ENCODE measurements at places on chromosomes 6 and 20.

DNA sequence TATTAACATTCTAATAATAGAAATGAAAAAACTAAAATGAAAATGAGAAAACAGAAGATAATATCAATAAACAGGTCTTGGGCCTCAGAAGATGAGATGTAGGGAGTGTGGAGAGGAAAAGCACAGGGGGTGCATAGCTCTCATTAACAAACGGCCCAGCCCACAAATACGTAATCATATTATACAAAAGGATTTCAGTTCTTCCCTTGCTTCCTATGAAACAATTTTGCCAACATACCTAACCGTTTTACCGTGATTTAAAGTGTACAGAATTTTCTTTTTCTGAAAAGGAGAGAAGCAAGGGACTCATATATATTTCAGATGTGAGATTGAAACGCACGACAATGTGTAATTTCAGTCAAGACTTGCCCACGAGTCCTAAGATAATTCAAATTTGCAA is 136.0 kb downstream of the HFE start:
- DNase-seq, result no peak

- no peak for DNase-seq
Observed at GRCh38 chr6:46040288-46040687, 24.6 kb upstream of the CLIC5 start.

DNA sequence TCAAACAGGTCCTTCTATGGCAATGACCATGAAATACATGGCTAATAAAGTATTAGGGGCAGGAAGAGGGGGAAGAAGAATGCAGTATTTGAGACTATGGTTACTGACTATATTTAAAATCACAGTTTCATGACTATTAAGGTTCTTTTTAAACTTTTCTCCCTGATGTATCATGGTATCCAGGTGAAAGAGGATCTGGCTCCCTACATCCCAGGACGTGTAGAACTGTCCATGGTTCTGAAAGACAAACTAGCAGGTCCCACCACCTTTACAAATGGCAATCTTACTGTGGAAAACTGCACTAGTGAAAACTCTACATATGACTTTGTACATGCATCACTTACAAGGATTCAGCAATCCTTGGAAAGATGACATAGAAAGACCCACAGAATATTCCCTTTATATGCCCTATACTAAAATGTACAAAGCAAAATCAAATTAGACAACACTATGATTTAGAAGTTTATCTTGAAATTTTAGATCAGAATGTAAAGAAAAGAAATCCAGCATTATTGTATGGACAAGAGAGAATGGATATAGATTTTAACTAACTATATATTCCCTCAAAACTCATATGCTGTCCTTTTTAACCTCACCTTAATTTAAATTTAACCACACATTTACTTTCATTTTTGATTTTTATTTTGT is 33.5 kb downstream of the RPP21 start:
- DNase-seq, result no peak

GRCh38 chr20:44723391-44723790 is 8.2 kb downstream of the CCN5 start:
- DNase-seq, result no peak

DNA sequence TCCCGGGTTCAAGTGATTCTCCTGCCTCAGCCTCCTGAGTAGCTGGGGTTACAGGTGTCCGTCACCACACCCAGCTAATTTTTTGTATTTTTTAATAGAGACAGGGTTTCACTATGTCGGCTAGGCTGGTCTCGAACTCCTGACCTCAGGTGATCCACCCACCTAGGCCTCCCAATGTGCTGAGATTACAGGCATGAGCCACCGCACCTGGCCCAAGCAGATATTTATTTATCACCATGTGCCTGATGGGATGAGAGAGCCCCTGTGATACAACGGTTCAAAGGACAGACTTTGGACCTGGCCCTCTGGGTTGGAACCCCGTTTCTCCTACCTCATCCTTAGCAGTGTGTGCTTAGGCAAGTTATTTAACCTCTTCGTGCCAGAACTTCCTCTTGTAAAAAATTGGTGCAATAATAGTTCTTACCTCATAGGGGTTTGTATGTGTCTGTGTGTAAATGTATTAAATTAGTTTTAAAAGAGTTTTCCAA is 19.2 kb upstream of the STK38 start:
- no peak for DNase-seq

DNA sequence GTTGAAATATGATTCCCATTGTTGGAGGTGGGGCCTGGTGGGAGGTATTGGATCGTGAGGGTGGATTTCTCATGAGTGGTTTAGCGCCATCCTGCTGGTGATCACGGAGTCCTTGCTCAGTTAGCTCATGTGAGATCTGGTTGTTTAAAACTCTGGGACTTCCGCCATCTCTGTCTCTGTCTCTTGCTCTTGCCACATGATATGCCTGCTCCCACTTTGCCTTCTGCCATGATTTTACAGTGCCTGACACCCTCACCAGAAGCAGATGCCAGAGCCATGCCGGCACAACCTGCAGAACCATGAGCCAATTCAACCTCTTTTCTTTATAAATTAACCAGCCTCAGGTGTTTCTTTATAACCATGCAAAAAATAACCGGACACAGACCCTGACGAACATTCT is 44.7 kb upstream of the ZFP64 start:
- no peak for DNase-seq

GRCh38 chr20:59153355-59153681 is 10.3 kb upstream of the ZNF831 start:
- no peak for DNase-seq

- no peak for DNase-seq
Observed at GRCh38 chr6:75563032-75563431, 38.6 kb upstream of the SENP6 start.

DNA sequence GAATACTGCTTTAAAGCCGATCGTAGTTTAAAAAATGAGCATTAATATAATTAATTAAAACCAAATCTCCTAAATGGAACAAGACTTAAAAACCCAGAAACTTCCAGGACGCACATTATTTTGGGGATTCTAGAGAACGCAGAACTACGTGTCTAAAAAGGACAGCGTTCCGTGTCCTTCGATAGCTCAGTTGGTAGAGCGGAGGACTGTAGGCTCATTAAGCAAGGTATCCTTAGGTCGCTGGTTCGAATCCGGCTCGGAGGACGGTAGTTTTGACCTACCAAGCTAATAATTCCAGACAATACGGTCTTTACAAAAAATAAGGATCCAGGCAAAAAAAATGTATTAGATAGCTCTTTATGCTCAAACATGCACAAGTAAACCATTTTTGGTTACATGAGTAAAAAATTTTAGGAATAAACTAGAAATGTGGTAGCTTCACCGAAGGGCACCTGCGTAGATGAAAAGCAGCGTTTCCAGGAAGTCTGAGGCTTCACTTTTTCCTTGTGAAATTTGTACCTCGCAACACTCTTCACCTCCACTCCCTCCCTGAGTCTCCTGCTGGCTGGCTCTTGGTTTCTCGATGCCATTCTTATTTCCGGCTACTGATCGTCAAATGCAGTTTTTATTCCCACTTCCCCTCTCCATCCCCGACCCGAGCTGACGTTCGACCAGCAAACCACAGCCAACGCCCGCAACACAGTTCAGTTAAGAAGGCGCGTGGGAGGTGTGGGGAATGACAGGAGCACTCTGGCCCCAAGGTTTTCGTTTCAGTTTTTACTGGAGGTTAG is 19.6 kb upstream of the ABT1 start:
- peak; percentile 35 for DNase-seq

DNA sequence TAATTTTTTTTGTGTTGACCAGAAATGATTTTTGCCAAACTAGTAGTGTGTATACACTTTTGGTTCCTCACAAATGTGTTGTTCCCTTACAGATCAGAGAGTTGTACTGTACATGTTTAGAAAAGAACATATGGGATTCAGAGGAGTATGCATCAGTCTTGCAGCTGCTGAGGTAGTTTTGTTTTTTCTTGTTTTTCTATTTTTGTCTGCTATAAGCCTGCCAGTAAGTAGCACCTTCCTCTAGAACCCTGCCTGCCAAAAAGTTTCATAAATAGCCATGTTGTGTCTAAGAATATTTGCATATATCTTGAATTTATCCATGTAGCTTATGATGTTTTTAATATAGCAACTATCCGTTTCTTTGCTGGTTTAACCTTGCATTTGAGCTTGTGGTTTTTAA is 46.4 kb downstream of the ORC3 start:
- no peak for DNase-seq

DNA sequence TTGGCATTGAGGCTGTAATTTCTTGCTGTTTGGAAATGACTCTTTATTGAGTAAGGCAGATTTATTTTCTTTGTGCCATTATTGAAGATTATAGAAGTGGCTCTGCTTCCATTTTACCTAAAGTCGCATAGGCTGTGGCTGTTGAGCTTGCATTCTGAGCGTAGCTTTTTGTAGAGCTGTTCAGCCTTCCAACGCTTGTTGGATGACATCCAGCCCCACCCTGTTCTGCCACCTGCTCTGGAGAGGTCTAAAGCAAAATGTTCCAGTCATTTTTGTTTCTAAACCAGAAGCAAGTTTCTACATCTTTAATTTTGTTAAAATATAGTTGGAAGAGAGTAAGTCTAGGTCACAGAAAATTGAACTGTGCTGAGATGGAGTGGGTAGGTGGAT is 24.4 kb downstream of the UST start:
- DNase-seq, result no peak

DNA sequence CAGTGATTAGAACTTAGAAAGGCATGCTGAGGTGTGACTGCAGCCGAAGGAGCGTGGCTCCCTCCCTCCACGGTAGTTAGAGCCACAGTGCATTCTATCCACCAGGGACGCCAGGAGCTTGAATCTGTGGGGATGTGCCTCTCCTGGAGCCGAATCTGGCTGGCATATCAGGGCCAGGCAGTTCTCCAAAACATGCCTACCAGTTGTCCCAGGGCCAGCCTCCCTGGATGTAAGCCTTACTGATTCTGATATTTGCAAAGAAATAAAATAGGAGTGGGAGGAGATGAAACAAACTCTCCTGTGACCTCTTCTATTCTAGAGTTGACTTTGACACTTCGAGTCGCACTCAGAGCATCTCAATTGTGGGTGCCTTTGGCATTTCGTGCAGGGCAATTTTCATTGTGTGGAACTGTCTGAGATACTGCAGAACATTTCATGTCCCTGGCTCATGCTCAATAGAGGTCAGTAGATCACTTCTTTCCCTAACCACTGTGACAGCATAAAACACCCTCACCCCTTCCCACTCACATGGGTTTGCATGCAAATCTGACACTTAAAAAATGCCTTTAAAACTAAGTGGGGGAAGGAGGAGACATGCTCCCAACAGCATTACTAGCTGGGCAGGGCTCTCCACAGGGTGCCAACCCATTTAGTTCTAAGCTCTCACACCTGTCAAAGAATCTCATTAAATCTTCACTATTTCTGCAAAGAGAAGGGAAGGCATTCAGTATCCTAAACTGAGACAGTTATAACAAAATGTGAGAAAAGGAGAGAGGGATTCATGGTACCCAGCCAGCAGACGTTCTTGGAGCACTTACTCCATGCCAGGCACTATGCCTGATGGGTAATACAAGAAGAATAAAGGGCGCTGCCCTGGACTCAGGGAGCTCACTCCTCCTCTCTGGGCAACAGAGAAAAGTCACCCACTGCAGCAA is 378.9 kb downstream of the PREX1 start:
- no peak for DNase-seq

GRCh38 chr20:62736407-62737071 is 27.9 kb downstream of the NTSR1 start:
- DNase-seq, result no peak

DNA sequence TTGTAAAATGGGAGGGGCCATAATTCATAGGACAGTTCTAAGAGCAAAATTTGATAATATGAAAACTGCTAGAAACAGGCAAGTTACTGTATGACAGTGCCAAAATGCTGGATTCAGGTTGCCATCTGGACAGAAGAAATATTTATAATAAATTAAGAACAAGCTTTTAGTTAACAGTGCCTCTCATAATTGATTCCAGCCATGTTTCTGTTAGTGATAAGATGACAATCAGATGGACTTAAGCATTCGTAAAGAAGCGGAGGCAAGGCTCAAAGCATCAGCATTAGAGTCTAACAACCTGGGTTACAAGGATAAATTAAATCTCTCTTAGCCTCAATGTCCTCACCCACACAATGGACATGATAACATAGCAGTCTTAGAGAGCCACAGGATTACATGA is 61.0 kb downstream of the SESN1 start:
- no peak for DNase-seq

- DNase-seq, result no peak
Observed at GRCh38 chr6:15417811-15418210, 171.9 kb downstream of the JARID2 start.

GRCh38 chr6:97443408-97444080 is 160.5 kb upstream of the MMS22L start:
- no peak for DNase-seq

- DNase-seq, result no peak
Observed at GRCh38 chr6:168395983-168396382, 45.0 kb upstream of the SMOC2 start.

DNA sequence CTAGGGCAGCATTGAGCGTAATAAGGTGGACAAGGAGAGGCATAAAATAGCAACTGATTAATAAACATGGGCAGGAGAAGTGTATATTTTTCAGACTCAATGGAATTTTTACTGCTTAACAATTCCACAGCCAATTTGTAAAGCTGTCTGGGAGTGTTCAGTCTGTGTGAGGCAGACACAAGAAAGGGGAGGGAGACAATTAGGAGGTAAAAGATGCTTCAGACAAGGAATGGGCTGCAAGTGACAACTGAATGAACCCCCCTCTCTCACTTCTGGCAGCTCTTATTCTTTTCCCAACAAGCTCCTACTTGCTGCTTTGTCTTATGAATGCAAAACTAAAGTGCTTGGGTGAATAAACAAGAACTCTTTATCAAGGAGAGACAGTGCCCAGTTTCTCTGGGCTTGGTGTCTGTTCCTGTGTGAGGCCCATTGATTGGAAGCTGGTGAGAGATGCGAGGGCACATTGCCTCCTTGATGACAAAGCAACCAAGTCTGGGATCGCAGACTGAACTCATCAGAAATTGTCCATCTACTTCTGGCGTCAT is 575.3 kb downstream of the RNF144B start:
- DNase-seq, result no peak

DNA sequence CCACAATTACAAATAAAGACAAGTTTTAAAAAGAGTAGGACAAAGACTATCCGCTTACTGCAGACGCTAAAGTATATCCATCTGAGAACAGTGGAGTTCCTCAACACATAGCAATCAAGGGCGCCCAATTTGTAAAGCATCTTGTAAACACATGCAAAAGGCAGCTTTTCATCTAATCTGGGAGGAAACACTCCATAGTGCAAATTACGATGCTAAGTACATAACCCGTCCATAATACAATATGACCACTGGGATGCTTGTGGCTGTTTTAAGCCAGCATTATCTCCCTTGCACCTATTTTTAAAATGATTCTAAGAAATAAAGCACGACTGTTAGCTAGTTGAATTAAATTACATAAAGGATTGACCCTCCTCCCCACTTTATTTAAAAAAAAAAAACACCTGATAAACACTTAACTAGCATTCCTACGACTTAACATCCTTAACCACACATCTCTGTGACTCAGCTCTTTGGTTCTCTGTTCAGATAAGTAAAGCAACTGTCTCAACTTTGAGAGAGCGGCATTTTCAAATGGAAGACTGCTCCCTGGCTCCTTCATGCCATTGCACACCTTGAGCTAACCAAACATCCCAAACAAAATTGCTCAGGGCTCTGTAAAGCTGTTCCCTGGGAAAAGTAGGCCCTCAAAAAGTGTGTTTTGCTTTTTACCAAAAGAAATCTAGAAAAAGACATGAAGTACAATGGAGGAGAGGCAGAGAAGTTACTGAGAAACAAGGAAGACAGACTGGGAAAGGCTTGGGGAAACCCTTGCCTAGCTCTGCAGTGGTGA is 14.2 kb downstream of the SLC22A23 start:
- DNase-seq, result no peak

Measured in stimulated activated naive CD4-positive, alpha-beta T cell (primary cell).